Upper lobe of right lung (tissue), 1 donor: ENCODE measurements at places on chromosomes 11 and 22. TPM values are rescaled to one million over a fixed set of nuclear protein-coding genes. Genes with fewer than 3 reads are reported as not detected.

- H3K36me3 ChIP-seq: no peaks in the 10 kb centered on the region
- H3K27ac ChIP-seq: no peak overlapping the region
- no peak overlapping the region for H3K4me3 ChIP-seq
- peaks cover 9% of the 10 kb centered on the region for H3K4me1 ChIP-seq
Measured at GRCh38 chr11:125201525-125202141, 37.1 kb downstream of the PKNOX2 start.

- no peaks in the 10 kb centered on the region for H3K36me3 ChIP-seq
- DNase-seq: peak; percentile 20
- no peak overlapping the region for H3K27ac ChIP-seq
- no peaks in the 10 kb centered on the region for H3K4me1 ChIP-seq
- H3K27me3 ChIP-seq: peaks cover 16% of the 10 kb centered on the region
- no peak overlapping the region for H3K4me3 ChIP-seq
Measured at GRCh38 chr22:48357961-48358360, 1469.7 kb downstream of the BRD1 start.

DNA sequence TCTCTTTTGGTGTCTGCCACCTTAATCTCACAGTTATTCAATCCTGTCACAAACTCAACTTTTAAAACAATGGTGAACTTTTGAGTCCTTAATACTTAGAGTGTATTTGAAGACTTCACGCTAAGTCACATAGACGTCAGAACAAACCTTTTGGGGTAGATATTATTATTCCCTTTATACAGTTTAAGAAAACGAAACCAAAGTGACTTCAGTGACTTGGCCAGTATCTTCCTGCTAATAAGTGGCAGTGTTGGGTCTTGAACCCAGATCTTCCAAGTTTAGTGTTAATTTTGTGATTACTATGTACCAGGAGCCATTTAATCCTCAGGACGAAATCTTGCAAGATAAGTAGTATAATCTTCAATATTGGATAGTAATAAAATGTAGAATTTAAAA lies 691 bp downstream of the CEP295 start:
- H3K27me3 ChIP-seq: no peaks in the 10 kb centered on the region
- H3K27ac ChIP-seq: peak overlapping the region; percentile 78

Gene THY1
- total RNA-seq: 7.8 TPM

Gene SLC22A8
- total RNA-seq: not detected

Gene EIF1AD
- total RNA-seq: 32.6 TPM

Gene SREBF2
- 156 TPM for total RNA-seq

Gene KCNJ4
- total RNA-seq: not detected
